ENCODE measurements at places on chromosomes 1 and 21. TPM values are rescaled to one million over a fixed set of nuclear protein-coding genes. Genes with fewer than 3 reads are reported as not detected.

DNA sequence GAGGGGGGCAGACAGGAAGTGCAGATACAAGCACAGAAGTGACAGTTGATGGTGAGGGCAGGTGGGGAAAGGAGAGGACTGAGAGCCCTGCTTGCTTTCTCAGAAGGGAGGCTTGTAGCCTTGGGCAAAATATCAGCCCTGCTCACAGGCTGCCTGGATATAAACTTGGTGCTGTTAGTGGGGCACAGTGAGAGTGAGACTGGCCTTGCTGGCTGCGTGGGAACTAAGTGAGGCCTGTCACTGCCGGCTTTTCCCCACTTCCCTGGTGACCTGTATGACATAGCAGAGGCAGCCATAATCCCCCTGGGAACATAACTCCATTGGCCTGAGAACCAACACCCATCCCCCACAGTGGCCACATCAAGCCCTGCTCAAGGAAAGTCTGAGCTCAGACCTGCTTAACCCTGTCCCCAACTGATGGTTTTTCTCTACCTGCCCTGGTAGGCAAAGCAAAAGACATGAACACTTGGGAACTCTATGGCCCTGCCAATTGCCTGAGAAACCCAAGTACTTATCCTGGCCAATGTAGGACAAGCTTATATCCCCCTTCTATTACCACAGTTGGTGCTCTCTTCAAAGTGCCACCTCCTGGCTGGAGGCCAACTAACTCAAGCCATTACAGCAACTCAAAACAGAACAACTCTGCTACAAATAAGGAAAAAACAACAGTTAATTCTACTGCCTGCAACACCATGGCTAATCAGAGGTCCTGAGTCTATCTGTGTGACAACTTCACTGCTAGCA is 472.7 kb downstream of the PLPP3 start:
- H3K36me3 ChIP-seq: no peaks in the 10 kb centered on the region
- no peak overlapping the region for H3K4me3 ChIP-seq
- peaks cover 5% of the 10 kb centered on the region for H3K27me3 ChIP-seq
- no peak for DNase-seq
- H3K4me1 ChIP-seq: no peaks in the 10 kb centered on the region
- H3K27ac ChIP-seq: no peak overlapping the region

- no peak overlapping the region for H3K4me3 ChIP-seq
- no peaks in the 10 kb centered on the region for H3K4me1 ChIP-seq
- no peaks in the 10 kb centered on the region for H3K36me3 ChIP-seq
- H3K27me3 ChIP-seq: no peaks in the 10 kb centered on the region
- no peak overlapping the region for H3K27ac ChIP-seq
- DNase-seq: no peak
Observed at GRCh38 chr1:228953207-228953606, 217.9 kb downstream of the RHOU start.

The SYCP1 gene
- not detected for total RNA-seq

DNA sequence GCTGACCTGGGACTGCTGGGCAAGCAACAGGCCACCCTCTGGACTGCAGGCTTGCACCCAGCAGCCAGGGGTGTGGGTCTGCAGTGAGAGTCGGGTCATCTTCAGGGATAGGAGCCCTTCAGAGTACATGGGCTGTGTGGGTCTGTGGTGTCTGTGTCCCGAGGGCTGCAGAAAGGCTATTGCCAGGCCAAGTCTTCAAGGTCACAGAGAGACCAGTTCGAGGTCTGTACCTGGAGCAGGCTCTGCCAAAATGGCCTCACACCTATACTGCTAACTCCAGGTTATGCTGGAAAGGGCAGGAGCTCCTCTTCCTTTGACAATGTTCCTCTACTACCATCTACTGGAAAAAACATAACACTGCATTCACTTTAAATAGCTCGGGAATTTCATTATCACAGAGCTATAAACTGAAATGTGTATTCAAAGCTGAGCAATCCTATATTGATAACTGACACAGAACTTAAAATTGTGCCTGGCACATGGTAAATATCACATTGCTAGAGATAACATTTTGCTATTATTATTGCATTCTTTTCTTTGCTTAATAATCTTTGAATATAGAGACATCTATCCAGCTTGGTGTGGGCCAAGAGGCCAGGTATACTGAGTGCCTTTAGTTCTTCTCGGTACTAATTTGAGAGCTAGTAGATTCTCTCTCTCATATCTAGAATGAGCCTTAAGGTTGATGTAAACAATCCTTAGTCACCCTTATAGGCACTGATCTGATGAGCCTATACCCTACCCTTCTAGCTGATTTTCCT is 6.9 kb upstream of the DNAH14 start:
- H3K36me3 ChIP-seq: no peaks in the 10 kb centered on the region
- peaks cover 8% of the 10 kb centered on the region for H3K4me1 ChIP-seq
- H3K27me3 ChIP-seq: peaks cover 2% of the 10 kb centered on the region

DNA sequence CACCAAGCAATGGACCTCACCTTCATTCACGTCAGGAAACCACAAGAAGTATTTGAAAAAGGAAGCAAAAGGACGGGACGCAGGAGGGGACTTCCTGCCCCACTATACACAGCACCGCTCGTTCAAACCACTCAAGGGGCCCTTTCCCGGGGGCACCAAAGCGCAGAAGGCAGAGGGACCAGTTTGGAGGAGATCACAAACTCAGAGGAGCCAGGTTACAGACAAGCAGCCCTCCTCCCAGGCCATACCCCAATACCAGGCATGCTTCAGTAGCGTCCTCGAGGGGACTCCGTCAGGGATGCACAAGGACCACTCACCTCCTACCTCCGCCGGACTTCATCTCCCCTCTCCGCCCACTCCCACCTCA is 685 bp downstream of the CRTC2 start:
- H3K4me1 ChIP-seq: peaks cover 59% of the 10 kb centered on the region
- H3K27me3 ChIP-seq: peaks cover 3% of the 10 kb centered on the region
- H3K27ac ChIP-seq: peak overlapping the region; percentile 72

The RWDD3 gene
- total RNA-seq: 13.3 TPM

- H3K36me3 ChIP-seq: no peaks in the 10 kb centered on the region
- no peak overlapping the region for H3K4me3 ChIP-seq
- H3K27ac ChIP-seq: no peak overlapping the region
- no peak for DNase-seq
- H3K27me3 ChIP-seq: no peaks in the 10 kb centered on the region
Observed at GRCh38 chr1:26690157-26690556, 5.7 kb upstream of the ARID1A start.

DNA sequence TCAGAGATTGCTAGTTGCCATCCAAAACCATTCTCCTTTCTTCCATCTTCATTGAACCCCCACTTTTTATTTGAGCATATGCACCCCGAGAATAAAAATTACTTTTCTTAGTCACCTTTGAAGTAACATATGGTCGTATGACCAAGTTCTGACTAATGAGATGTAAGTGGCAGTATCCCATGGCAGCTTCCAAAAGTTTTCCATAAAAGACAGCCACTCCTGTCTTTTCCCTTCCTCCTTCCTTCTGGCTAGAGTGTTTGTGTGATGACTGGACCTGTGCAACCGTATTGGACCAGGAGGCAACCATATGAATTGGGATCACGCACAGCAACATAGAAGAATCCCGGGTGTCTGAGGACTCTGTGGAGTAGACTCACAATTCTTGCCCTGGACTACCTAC is 41.1 kb upstream of the CCSAP start:
- no peaks in the 10 kb centered on the region for H3K36me3 ChIP-seq
- no peak overlapping the region for H3K4me3 ChIP-seq
- peak; percentile 5 for DNase-seq
- peaks cover 10% of the 10 kb centered on the region for H3K27me3 ChIP-seq
- no peak overlapping the region for H3K27ac ChIP-seq

DNA sequence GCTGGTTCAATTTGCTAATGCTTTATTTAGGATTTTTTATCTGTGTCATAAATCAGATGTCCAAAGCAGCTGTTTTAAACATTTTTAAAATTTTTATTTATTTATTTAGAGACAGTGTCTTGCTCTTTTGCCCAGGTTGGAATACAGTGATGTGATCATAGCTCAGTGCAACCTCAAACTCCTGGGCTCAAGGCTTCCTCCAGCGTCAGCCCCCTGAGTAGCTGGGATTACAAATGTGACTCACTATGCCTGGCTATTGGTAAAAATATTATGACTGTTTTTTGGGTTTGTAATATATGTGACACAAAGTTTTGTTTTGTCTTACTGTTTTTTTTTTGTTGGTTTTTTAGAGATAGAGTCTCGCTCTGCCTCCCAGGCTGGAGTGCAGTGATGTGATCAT is 11.8 kb downstream of the ZBED6 start:
- H3K4me1 ChIP-seq: peaks cover 40% of the 10 kb centered on the region
- peak; percentile 86 for DNase-seq
- H3K36me3 ChIP-seq: peaks cover 34% of the 10 kb centered on the region
- H3K27ac ChIP-seq: peak overlapping the region; percentile 77
- H3K27me3 ChIP-seq: no peaks in the 10 kb centered on the region

DNA sequence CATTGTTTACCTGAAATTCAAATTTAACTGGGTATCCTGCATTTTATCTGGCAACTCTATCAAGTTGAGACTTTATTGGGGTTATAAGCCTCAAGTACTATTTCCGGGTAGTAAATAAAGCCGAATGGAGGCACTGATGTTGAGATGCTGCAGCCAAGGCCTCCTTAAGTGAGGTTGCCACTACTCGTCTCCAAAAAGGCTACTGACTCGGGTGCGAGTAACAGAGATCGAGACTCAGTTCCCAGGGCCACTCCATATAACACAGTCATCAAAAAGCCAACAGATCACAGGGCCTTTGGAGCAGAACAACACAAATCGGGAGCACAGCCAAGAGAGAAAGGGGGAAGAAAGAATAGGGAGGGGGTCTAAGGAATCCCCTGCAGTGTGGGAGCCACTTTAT is 524 bp downstream of the COPA start:
- no peak for DNase-seq
- H3K27me3 ChIP-seq: peaks cover 2% of the 10 kb centered on the region
- H3K36me3 ChIP-seq: peaks cover 57% of the 10 kb centered on the region

DNA sequence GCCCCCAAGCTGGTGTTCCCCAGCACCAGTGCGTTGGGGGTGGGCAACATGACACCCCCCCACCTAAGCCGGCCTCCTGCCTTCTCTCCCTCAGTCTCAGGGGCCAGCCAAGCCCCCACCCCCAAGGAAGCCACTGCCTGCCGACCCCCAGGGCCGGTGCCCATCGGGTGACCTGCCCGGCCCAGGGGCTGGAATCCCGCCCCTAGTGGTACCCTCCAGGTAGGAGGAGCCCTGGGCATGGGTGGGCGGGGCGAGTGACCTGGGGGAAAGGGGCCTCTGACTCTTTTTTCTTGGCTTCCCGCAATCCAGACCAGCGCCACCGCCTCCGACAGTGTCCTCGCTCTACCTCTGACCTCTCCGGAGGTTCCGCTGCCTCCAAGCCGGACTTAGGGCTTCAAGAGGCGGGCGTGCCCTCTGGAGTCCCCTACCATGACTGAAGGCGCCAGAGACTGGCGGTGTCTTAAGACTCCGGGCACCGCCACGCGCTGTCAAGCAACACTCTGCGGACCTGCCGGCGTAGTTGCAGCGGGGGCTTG is 1.3 kb upstream of the EFNA4 start:
- DNase-seq: no peak
- H3K36me3 ChIP-seq: peaks cover 4% of the 10 kb centered on the region
- H3K4me3 ChIP-seq: no peak overlapping the region
- peaks cover 30% of the 10 kb centered on the region for H3K4me1 ChIP-seq
